ENCODE measurements at places on chromosomes 6 and 20. TPM values are rescaled to one million over a fixed set of nuclear protein-coding genes. Genes with fewer than 3 reads are reported as not detected.

The NRSN2 gene
- polyA plus RNA-seq: 263 TPM

The HEY2 gene
- polyA plus RNA-seq: 1.4 TPM

The FAM209A gene
- not detected for polyA plus RNA-seq

The MGME1 gene
- polyA plus RNA-seq: 19.1 TPM

The LYRM4 gene
- polyA plus RNA-seq: 29.8 TPM

The PAQR8 gene
- polyA plus RNA-seq: 5.1 TPM

The IBTK gene
- polyA plus RNA-seq: 43.1 TPM

The RAET1L gene
- not detected for polyA plus RNA-seq

The KCNK5 gene
- polyA plus RNA-seq: 1.2 TPM

The CDSN gene
- polyA plus RNA-seq: 0.03 TPM

The ZBTB12 gene
- polyA plus RNA-seq: 2.6 TPM

The OOEP gene
- 0.26 TPM for polyA plus RNA-seq

The SOD2 gene
- polyA plus RNA-seq: 129 TPM

The SUPT3H gene
- polyA plus RNA-seq: 16.7 TPM

The GPR31 gene
- polyA plus RNA-seq: not detected

The TFAP2D gene
- polyA plus RNA-seq: not detected

The HIVEP2 gene
- polyA plus RNA-seq: 8.4 TPM

The HM13 gene
- 236 TPM for polyA plus RNA-seq

The ARG1 gene
- 0.48 TPM for polyA plus RNA-seq

The SYCP2 gene
- polyA plus RNA-seq: 2.2 TPM

The ARMH2 gene
- polyA plus RNA-seq: not detected

The TPD52L1 gene
- 254 TPM for polyA plus RNA-seq

The C6orf47 gene
- polyA plus RNA-seq: 20.0 TPM
